ENCODE measurements at places on chromosomes 7 and 10. TPM values are rescaled to one million over a fixed set of nuclear protein-coding genes. Genes with fewer than 3 reads are reported as not detected.

SLC35G1 gene
- 6.6 TPM for total RNA-seq

TBX20 gene
- 2.9 TPM for total RNA-seq

PLAC9 gene
- total RNA-seq: not detected

PON1 gene
- total RNA-seq: 1.0 TPM

GPNMB gene
- 3.2 TPM for total RNA-seq
